Astrocyte (in vitro differentiated cells and primary cell): ENCODE measurements at places on chromosomes 3 and 15. TPM values are rescaled to one million over a fixed set of nuclear protein-coding genes. Genes with fewer than 3 reads are reported as not detected.

DNA sequence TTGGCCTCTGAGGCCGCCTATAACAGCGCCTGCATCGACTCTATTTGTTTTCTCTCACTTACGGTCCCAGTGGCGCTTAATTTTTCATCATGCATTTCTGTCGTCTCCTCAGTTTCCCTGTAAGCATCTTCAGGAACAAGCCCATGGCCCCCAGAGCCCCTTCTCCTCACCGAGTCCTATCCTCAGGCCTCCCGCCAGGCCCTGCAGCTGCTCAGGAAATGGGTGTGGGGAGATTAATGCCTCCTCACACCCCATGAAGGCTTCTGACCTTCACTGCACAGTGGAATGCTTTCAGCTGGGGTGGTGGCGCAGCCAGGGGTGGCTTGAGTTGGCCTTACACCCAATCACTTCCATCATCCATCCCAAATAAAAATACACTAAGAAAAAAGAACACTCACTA is 260.4 kb downstream of the FAM43A start:
- no peak overlapping the region for H3K27ac ChIP-seq
- H3K4me1 ChIP-seq, result no peaks in the 10 kb centered on the region
- H3K27me3 ChIP-seq, result no peaks in the 10 kb centered on the region
- H3K4me3 ChIP-seq, result no peak overlapping the region
- H3K36me3 ChIP-seq, result no peaks in the 10 kb centered on the region

GRCh38 chr15:28989239-28989830 is 103.6 kb downstream of the APBA2 start:
- DNase-seq, result no peak
- H3K27me3 ChIP-seq, result no peaks in the 10 kb centered on the region
- no peak overlapping the region for H3K4me3 ChIP-seq
- peaks cover 10% of the 10 kb centered on the region for H3K4me1 ChIP-seq
- no peaks in the 10 kb centered on the region for H3K36me3 ChIP-seq
- no peak overlapping the region for H3K27ac ChIP-seq

DNA sequence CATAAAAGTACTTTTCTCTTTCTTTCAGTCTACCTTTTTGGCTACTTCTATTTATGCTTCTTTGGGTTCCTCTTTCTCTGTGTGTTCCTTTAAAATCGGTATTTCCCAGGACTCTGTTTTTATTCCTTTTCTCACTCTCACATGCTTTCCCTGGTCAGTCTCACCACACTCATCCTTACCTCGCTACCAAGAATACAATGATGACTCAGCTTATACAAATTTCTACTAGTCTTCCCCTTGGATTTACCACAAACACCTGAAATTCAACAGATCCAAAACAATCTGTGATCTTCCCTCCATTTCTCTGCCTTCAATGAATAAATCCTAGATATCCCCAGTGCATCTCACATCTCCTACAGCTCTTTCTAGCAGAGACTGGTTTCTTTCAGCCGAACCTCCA is 52.9 kb downstream of the TUBGCP4 start:
- H3K4me1 ChIP-seq, result no peaks in the 10 kb centered on the region
- no peak for DNase-seq
- H3K27ac ChIP-seq, result no peak overlapping the region
- H3K4me3 ChIP-seq, result no peak overlapping the region
- no peaks in the 10 kb centered on the region for H3K27me3 ChIP-seq

- H3K4me3 ChIP-seq, result no peak overlapping the region
- H3K27ac ChIP-seq, result no peak overlapping the region
- H3K36me3 ChIP-seq, result no peaks in the 10 kb centered on the region
- peaks cover 7% of the 10 kb centered on the region for H3K27me3 ChIP-seq
Observed at GRCh38 chr15:31102039-31102321, 455 bp upstream of the TRPM1 start.

GRCh38 chr3:134600206-134600605 is 50.6 kb downstream of the KY start:
- H3K4me3 ChIP-seq, result no peak overlapping the region
- peaks cover 8% of the 10 kb centered on the region for H3K4me1 ChIP-seq
- H3K36me3 ChIP-seq, result no peaks in the 10 kb centered on the region
- no peak overlapping the region for H3K27ac ChIP-seq

- no peaks in the 10 kb centered on the region for H3K27me3 ChIP-seq
- peaks cover 5% of the 10 kb centered on the region for H3K36me3 ChIP-seq
- H3K4me3 ChIP-seq, result no peak overlapping the region
- DNase-seq, result peak; percentile 13
Observed at GRCh38 chr3:23966328-23966727, 21.2 kb downstream of the NR1D2 start.

DNA sequence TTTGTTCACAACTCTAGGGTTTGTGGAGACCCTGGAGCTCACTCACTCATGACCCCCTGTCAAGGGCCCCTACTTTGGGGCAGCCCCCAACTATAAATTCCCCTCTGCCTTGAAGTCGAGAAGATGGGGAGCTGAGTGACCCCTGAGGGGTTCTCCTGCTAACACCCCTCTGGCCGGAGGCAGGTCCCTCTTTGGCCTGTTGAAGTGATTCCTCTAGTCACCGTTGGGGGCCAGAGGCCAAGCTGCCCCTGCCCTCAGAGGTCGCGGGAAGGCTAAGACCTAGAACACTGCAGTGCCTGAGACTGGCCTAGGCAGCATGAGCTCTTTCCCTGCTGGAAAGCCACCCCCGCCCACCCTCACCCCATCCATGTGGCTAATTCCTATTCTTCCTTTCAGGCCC is 15.4 kb upstream of the SKOR1 start:
- no peaks in the 10 kb centered on the region for H3K36me3 ChIP-seq
- H3K4me1 ChIP-seq, result no peaks in the 10 kb centered on the region
- peaks cover 9% of the 10 kb centered on the region for H3K27me3 ChIP-seq
- H3K4me3 ChIP-seq, result no peak overlapping the region
- no peak overlapping the region for H3K27ac ChIP-seq

- no peak for DNase-seq
- H3K27me3 ChIP-seq, result peaks cover 6% of the 10 kb centered on the region
- H3K27ac ChIP-seq, result no peak overlapping the region
Observed at GRCh38 chr3:134803051-134803505, 8.0 kb downstream of the EPHB1 start.

- H3K4me1 ChIP-seq, result peaks cover 11% of the 10 kb centered on the region
- no peaks in the 10 kb centered on the region for H3K36me3 ChIP-seq
- no peak overlapping the region for H3K4me3 ChIP-seq
- DNase-seq, result peak; percentile 77
- H3K27me3 ChIP-seq, result no peaks in the 10 kb centered on the region
- peak overlapping the region; percentile 24 for H3K27ac ChIP-seq
Observed at GRCh38 chr15:64527263-64527984, 67.0 kb downstream of the ZNF609 start.

- H3K36me3 ChIP-seq, result no peaks in the 10 kb centered on the region
- peak; percentile 25 for DNase-seq
- no peaks in the 10 kb centered on the region for H3K4me1 ChIP-seq
- no peak overlapping the region for H3K4me3 ChIP-seq
- no peaks in the 10 kb centered on the region for H3K27me3 ChIP-seq
Observed at GRCh38 chr3:126811530-126811929, 107.5 kb downstream of the CHCHD6 start.

The GOLGA8J gene
- total RNA-seq, result 0.67 TPM in 1 of 2 replicates, not detected in the other

The TUBGCP4 gene
- 10.3 and 12.0 TPM in 2 replicates for total RNA-seq

The BCL2A1 gene
- not detected in 2 replicates for total RNA-seq

The ROBO2 gene
- 1.4 and 1.5 TPM in 2 replicates for total RNA-seq
